ENCODE measurements at places on chromosomes 7 and 10.

- no peak for DNase-seq
These were observed 110.9 kb downstream of the SGMS1 start for GRCh38 chr10:50512743-50513416.

DNA sequence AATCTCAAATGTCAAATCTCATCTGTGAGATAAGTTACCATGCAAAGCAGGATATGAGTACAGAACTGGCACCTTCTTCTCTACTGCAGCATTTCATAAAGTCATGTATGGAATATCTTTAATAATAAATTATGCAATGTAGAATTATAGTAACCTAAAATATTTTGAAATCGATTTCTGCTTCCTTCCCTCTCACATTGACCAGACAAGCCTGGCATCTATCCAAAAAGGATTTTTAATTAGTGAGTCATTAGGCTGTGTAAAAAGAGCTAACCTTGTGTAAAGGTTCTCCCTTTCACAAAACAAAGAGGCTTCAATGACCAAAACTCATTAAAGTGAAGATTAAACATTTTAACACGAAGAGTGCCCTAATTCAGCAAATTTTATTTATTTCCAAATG, 48.8 kb upstream of the EXOC6 start:
- peak; percentile 61 for DNase-seq

- no peak for DNase-seq
These were observed 129.1 kb downstream of the PRKG1 start for GRCh38 chr10:51203359-51203758.

DNA sequence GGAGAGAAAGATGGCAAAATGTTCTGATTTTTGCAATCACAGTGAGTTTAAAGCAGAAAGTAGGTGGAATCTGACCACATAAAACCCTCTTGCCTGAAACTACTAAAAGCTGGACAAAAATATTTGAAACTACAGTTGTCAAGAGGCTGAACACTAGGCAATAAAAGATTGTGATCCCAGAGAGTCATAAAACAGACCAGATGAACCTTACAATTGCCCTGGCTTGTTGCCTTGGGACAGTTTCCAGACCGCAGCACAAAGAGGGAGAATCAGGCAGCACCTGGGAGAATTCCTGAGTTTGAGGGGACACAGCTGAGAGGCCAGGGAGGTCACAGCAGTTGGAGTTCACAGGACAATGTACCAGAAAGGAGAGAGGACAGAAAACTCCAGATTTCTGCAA, 107.3 kb upstream of the NANOS1 start:
- no peak for DNase-seq

- no peak for DNase-seq
These were observed 101.3 kb upstream of the TBX20 start for GRCh38 chr7:35355199-35355598.

- no peak for DNase-seq
These were observed 136.2 kb downstream of the PRPF18 start for GRCh38 chr10:13722747-13723653.

DNA sequence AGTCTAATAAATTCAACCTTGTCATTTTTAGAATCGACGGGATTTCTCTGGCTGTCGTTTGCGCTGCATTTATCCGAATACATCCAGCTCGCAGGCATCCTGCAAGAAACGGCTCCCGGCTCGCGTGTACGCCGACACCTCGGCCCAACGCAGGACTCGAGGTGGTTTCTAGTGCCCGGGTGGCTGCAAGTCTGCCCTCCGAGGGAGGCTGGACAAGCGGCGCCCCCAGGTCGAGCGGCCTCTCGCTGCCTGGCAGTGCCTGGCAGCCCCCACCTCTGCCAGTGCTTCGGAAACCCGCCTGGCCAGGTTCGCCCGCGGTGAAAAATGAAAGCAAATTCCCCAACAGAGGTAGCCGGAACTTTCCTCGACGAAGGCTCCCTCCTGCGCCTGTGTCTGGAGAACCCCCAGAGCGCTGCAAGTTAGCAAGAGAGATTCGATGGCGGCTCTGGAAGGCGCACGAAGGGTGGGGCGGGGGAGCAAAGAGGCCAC, 5.7 kb upstream of the ZNF503 start:
- no peak for DNase-seq

DNA sequence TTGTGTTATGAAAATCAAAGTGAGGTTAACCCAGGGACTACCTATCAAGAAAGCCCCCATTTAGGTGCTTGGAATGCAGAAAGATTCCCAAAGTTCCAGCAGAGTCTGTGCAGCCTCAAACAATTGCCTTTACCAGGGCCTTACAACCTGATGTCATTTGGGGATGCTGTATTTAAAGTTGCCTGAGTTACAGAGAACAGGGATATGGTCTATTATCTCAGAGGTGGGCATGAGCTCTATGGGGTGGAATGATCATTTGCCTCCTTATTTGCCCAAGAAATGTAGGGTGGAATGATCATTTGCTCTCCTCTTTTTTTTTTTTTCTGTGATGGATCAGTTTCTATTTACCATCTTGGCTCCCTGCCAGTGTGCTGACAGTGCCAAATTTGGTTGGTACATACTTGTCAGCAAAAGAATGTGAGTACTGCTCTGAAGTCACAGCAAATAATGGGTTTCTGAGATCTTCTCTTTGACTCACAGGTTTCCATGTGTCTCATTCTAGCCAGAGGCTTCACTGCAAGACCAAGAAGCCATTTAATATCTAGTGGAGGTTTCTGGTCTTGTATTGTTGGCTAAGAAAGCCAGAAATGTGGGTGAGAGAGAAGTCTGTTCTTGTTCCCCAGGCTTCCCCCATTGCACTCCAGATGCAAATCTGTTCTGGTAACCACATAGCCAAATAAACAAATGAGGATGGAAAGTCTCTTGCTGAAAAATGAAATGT, 45.5 kb upstream of the ZNRF2 start:
- no peak for DNase-seq

GRCh38 chr10:124417895-124418725, 613 bp downstream of the OAT start:
- peak; percentile 61 for DNase-seq

DNA sequence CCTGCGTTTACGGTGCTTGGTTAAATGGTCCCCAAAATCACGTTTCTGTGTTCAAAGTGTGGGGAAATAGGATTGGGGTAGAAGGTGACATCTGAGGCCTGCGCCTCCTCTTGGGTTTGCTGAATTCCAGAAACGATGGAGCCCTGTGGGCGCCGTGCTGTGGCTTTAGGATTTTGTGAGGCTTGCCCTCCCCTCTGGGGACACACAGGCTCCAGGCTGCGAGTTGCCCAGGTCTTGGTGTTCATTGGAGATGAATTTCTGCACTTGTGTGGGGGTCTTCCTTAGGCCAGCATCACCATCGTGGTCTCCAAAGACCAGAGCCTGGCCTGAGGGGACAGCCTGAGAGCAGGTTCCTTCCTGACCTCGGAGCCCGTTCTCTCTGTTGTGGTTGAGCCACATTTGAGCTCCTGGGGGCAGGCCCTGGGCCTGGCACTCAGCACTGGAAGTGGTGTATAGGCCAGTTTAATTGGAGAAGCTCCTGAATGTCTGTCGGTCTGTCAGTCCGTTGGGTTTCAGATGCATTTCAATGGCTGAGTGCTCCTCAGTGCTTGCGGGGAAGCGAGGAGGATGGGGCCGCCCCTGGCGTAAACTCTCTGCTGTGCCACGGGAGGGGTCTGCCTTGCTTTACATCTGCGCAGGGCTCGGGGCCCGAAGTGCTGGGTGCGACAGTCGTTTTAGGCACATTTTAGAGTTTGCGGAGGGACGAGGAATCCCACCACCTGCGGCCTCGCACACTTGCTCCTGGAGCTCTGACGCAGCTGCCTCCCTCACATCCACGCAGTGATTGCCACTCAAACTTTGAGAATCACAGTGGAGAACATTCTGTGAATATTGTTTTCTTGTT, 71.7 kb downstream of the DNAJB6 start:
- no peak for DNase-seq

GRCh38 chr10:16459423-16459939, 22.7 kb downstream of the PTER start:
- no peak for DNase-seq

GRCh38 chr7:21887779-21888178, 57.9 kb downstream of the CDCA7L start:
- no peak for DNase-seq

DNA sequence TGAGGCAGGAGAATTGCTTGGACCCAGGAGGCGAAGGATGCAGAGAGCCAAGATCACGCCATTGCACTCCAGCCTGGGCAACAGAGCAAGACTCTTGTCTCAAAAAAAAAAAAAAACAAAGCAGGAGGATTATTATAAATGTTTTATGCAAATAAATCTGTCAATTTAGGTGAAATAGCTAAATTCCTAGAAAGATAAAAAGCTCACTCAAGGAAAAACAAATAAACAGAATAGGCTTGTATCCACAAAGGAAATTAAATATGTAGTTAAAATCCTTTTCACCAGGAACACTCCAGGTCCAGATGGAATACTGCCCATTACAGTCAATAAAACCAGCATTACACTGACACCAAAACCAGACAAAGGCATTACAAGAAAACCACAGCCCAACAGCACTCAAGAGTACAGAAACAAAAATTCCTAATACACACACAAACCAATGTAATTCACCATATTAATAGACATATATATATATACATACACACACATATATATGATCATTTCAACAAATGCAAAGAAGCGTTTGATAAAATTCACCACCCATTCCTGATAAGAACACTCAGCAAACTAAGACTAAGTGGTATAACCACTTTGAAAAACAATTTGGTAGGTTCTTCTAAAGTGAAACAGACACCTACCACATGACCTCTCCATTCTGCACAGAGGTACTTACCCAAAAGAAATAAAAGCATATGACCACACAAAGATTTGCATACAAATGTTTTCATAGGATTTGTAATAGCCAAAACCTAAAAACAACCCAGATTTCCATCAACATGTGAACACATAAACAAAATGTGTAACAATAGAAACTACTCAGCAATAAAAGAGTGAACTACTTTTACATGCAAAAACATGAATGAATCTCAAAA, 38.8 kb downstream of the ABI1 start:
- no peak for DNase-seq

DNA sequence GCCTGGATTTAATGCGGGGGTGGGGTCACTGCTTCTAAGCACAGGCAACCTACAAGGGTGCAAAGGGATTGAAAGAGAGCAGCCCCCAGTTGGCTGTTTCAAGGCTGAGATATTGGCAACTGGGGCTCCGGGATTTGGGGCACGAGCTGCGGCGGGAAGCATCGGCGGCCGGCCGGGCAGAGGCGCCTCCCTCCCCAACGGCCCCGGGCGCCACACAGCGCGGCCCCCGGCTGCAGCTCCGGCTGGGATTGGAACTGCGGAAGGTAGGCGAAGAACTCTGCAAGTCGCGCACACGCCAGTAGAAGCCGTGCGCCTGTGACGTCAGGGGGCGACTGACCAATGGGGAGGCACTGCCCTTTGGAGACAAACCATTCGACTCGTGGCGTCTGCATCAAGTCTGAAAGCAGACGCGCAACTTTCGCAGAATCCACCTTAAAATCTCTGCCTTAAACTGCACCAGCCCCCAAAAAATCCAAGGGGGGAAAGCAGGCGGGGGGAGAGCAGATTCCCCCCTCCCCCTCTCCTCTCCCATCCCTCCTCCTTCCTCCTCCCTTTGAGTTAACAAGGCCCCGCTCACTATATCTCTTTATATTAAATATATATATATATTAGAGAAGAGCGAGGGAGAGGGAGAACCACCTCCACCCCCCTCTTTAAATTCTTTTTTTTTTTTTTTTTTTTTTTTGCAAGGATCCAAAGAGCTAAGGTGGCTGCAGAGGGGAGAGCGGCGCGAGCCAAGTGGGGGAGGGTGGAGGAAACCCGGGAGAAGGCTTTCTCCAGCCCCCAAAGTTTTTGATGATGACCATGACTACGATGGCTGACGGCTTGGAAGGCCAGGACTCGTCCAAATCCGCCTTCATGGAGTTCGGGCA, at the start of gene DLX6:
TSS of gene DLX6 (plus strand) at position 371 of the 872 bp plus-strand sequence. CDS start at position 796, 425 bp downstream.
- no peak for DNase-seq

GRCh38 chr7:10677668-10678232, 295.9 kb upstream of the PHF14 start:
- DNase-seq, result no peak

DNA sequence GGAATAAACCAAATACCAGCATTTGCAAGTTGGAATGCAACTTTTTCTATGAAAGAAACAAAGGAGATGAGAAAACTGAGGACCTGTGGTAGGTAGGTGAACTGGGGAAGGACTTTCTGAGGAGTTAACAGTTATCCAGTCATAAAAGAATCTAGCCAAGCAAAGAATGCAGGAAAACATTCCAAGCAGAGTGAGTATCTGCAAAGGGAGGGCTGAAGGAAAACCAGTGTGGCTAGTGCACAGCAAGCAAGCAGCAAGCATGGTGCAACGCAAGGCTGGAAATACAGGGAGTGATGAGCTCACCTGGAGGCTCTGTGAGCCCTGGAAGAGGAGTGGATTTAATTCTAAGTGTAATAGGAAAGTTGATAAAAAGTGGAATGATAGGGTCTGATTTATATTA, 44.0 kb downstream of the RTKN2 start:
- no peak for DNase-seq

DNA sequence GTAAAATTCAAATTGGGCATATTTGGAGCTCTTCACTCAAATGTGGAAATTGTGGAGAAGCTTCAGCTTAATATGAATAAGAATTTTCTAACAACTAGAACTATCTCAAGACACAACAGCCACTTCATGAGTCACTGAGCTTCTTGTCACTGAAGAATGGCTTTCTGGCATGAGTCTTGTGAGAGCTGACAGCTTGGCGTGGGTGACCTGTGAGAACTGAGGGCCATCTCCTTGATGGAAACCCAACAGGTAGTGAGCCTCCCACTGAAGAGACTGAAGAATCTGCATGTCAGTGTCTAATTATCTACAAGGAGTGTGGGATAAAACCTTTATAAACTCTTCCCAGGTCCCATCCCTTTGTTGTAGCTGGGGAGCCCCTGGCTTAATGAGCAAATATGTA, 66.0 kb downstream of the CLEC2L start:
- no peak for DNase-seq

- DNase-seq, result no peak
These were observed 2.7 kb downstream of the PUS7 start for GRCh38 chr7:105519353-105519752.

GRCh38 chr7:67589183-67589582, 592.5 kb downstream of the TYW1 start:
- DNase-seq, result no peak

- no peak for DNase-seq
These were observed 210.0 kb upstream of the LRRN3 start for GRCh38 chr7:110880971-110881370.

GRCh38 chr10:114815791-114816190, 5.8 kb upstream of the FHIP2A start:
- no peak for DNase-seq

DNA sequence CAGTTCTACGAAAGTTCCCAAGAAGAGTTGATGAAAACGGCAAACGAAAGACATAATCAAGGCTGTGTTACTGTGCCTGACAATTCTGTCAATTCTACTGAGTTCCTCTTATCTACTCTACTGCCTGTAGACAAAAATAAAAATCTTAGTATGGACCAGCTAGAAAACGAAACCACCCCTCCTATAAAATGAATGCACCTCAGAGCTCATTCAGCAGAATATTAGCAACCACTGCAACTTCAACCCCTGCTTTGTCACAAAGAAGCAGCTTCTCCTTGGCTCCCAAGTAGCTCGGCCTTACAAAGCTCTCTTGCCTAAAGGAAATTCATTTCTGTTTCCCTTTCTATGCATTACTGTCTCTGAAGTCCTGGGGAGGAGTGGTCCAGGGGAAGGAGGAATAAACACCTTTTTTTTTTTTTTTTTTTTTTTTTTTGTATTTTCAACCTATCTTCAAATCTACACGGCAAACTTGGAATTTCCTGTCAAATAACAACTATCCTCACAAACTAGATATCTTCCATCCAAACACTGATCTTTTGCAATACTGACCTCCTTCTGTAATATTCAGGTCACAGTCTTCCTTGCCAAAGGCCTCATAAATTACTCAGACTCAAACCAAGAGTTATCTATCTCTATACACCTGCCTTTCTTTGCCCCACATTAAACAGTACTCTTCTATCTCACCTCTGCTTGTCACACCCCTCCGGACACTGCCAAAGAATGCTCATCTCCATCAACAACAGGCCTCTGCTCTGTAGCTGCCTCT, 74.3 kb downstream of the GLI3 start:
- no peak for DNase-seq

Data from AML-193 (cell line).